ENCODE measurements at places on chromosomes 6 and 20.

- DNase-seq: no peak
Observed at GRCh38 chr6:13172291-13172690, 156.0 kb downstream of the TBC1D7 start.

DNA sequence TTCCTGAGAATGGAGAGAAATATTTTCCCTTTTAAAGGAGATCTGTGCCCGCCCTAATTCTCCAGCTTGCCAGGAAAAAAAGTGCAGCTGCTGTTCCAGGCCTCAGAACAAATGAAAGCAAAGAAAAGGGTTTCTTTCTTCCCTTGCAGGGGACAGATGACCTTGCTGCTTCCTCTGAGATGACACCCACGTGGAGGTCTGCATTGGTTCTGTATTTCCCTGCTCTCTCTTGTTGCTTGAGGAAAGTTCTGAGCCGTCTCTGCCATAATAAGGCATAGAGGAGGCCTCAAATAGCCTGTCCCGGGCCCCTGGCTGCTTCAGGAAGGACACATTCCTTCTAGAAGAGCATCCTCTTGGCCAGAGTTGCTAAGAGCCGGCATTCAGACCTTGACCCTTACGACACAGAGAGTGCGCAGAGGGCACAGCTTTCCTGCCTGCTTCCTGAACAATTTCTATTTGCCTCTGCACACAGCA, 501.8 kb upstream of the SULF2 start:
- DNase-seq: no peak

DNA sequence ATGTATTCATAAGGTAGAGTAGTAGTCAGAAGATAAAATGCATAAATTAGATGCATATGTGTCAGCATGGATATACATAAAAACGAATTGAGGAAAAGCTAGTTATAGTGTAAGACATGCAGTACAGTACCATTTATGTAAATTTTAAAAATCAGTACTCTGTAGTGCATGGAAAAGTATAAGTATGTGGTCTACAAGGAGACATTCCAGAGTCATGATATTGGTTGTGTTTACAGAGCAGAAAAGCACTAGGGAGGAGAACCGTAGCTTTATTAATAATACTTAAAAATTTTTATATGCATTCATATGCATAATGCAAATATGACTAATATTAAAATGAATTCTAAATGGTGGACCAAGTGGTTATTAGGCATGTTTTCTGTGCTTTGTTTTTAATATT, 220.0 kb downstream of the ZFAND3 start:
- no peak for DNase-seq

GRCh38 chr20:25300496-25301170, 52.7 kb downstream of the PYGB start:
- no peak for DNase-seq

DNA sequence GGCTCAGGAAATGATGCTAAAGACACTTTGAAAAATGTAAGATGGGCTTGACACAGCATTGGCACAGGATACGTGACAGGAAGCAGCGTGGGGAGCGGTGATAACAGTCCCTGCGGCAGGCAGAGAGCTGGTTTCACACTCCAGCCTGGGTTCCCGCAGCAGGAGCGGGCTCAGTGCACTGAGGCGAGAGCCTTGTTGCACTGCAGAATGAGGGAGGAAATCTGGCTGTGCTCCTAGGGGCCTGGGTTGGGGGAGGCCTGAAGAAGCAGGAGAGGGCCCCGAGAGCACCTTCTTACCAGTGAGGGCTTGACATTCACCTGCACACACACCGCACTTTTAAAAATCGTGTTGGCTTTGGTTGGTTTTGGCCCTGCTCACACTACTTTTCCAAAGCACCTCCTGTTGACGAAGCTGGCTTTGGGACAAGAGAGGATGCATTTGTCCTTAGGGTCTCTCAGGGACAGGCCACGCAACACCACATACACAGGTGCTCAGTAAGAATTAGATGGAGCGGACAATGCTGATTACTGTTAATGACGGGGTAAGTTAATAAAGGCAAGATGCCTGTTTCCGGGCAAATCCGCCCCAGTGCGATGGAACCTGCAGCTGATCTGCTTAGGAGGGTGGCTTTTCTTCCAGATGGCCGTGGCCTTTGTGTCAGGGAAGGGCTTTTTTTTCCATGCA, 49.4 kb upstream of the ARMC2 start:
- no peak for DNase-seq

- DNase-seq: no peak
Observed at GRCh38 chr6:142537612-142538478, 236.0 kb downstream of the ADGRG6 start.

- no peak for DNase-seq
Observed at GRCh38 chr6:152257581-152257980, 379.6 kb downstream of the SYNE1 start.

DNA sequence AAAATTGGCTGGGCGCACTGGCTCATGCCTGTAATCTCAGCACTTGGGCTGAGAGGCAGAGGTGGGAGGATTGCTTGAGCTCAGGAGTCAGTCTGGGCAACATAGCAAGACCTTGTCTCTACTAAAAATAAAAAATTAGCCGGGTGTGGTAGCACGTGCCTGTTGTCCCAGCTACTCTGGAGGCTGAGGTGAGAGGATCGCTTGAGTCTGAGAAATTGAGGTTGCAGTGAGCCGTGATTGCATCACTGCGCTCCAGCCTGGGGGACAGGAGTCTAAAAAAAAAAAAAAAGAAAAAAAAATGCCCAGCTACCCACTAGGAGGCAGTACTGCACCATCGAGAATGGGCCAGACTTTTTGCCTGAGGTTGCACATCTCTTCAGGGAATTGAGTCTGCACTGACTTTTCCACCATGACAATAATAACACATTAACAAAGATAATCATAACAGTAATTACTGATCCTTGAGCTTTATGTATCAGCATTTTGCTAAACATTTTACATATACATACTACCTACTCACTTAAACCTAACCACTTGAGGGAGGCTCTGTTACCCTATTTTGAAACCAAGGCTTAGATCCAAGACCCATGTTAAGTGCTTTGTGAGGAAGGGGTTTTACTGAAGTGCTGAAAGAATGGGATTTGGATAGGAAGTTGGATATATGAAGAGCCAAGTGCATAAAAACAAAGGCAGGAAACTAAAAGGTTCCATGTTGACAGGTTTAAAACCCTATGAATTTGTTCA, 21.0 kb downstream of the SRSF3 start:
- DNase-seq: no peak

- DNase-seq: no peak
Observed at GRCh38 chr6:56370561-56371211, 123.3 kb upstream of the COL21A1 start.

GRCh38 chr20:46850416-46850815, 44.2 kb upstream of the EYA2 start:
- no peak for DNase-seq

DNA sequence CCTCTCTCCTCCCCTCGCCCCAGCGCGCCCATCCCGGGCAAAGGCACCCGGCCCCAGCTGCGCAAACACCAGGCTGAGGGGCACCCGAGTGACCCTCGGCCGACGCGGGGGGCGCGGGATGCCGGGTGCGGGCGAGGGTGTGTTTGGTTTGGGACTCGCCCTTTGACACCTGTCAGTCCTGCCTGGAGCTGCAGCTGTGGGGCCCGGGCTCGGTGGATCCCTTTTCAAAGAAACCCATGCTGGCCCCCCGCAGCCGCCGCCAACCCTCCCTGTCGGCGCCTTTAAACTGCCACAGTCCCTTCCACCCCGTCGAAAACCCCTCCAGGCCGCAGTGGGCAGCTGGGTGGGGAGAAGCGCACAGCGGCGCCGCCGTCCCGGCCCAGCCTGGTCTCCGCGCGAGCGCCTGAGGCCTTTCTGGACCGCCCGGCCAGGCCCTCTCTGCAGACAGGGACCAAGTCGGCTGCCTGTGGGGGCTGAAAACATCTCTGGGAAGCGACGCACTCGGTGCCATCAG, 5.5 kb downstream of the FOXQ1 start:
- no peak for DNase-seq

DNA sequence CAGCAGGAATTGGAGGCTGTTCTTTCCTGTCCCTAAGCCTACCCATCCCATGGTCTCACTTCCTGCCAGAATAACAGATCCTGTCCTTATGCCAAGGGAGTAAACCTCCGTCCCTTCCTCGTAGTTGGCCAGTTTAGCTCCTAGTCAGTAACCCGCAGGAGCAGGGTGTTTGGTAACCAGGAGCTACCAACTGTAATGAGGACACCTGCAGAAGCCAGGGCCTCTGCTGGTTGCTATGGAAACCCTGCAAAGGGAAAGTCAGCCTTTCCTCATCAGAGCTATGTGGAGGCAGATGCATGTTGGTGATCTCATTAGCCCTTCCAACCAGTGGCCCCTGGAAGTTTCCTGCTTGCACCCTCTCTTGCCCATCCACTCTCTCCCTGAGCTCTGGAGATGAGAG, 368.2 kb upstream of the SULF2 start:
- DNase-seq: no peak

GRCh38 chr6:131134220-131134979, 867 bp upstream of the AKAP7 start:
- DNase-seq: no peak

- no peak for DNase-seq
Observed at GRCh38 chr20:6101346-6101745, 21.5 kb downstream of the FERMT1 start.

DNA sequence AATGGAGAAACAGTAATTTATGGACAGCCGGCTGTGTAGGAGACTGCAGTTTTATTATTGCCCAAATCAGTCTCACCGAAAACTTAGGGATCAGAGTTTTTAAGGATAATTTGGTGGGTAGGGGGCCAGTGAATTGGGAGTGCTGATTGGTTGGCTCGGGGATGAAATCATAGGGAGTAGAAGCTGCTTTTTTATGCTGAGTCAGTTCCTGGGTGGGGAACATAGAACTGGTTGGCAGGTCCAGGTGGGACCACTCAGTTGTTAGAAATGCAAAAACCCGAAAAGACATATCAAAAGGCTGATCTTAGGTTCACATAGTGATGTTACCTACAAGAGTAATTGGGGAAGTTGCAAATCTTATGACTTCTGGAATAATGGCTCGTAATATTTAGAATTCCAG, 59.3 kb downstream of the DOP1A start:
- DNase-seq: no peak

GRCh38 chr6:22783931-22784330, 214.6 kb downstream of the HDGFL1 start:
- no peak for DNase-seq

- DNase-seq: no peak
Observed at GRCh38 chr6:14867802-14868201, 378.1 kb upstream of the JARID2 start.

DNA sequence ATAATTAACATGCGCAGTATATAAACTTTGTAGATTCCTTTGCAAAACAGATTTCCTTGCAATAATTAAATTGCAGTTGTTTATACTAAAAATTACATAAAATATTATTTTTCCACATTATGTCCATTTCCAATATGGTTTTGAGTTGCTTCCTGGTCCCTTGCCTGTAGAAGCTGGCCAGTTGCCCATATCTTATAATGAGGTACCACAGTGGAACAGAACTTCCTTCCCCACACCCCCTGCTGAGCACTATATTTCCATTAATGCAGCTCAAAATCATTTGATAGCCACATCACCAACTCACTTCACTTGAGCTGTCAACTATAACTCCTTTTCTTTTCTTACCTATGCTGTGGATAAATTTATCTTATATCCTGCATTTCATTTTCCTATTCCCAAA, 194.6 kb downstream of the DST start:
- no peak for DNase-seq

- no peak for DNase-seq
Observed at GRCh38 chr20:6053064-6053775, 640 bp downstream of the LRRN4 start.

DNA sequence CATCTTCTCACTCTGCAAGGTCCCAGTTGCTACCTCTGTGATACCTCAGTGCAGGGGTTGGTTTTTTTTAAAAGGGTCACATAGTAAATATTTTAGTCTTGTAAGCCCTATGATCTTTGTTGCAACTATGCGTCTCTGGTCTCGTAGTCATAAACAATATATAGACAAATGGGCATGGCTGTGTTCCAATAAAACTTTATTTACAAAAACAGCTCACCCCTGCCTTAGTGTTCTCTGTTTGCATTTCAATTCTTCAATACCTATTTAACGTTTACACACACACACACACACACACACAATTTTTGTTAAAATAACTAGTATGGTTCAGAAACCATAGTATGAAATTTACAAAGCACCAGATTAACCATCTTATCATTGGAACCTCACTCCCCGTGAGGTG, 216.8 kb downstream of the PREX1 start:
- no peak for DNase-seq

GRCh38 chr20:8858181-8858787, 210.6 kb upstream of the PLCB4 start:
- no peak for DNase-seq

- no peak for DNase-seq
Observed at GRCh38 chr6:133129556-133129955, 111.6 kb upstream of the EYA4 start.

DNA sequence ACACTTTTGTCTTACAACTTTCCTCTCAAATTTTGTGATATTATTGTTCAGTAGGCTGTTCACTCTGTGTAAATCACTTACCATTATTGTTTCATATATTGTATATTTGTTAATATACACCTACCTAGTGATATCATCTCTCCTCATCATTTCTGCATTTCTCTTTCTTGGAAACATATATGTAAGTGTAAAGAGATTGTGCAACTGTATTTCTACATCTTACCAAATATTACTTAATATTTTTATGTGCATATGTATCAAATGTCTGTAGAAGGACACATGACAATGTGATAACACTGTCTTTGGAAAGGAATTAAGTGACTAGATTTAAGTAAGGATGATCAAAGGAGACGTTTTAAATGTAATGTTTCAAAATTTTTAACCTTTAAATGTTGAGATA, 30.2 kb downstream of the ZNF322 start:
- no peak for DNase-seq

DNA sequence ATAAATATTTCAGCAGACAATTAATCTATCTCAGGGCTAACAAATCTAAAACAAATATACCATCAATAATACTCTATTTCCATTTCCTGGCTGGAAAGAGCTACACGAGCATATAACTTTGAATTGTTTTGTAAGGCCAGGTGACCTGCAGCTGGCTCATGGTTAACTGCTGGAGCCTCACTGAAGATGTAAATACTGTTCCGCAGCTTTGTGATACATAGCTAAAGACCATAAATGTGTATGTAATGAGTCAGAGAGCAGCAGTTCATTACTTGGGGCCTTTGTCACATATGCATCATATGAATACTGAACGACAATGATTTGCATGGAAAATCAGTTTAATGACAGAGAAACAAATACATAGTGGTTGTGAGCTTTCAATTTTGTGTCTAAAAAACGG, 109.4 kb upstream of the CCN2 start:
- DNase-seq: no peak

DNA sequence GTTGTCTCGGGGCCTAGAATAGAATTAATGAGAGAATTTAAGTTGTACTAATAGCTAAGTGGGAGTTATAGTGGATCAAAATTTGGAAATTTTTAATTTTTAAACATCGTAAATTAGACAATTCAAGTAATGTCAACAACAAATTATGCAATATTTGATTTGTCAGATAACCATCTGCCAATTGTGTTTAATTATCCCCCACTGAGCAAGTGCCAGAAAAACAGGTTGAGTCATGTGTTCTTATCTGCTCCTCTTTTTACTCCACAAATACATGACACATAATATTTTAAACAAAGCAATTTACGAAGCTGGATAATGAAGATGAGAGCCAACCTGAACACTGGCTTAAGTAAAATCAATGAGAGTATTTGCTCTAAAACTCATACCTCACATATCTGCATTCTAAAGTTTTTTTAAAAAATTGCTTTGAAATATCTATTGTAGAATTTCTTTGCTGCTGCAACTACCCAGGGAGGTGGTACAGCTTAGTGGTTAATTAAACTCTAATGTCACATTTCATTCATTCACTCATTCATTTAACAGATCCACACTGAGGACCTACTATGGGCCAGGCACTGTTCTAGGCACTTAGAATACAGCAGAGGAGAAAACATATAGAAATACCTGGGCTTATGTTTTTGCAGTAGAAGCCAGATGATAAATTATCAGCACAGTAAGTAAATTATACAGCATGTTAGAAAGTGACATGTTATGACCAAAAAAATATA, 57.1 kb upstream of the MAP7 start:
- DNase-seq: no peak
